HTR-8/SVneo (cell line): ENCODE measurements at places on chromosomes 1 and 21.

DNA sequence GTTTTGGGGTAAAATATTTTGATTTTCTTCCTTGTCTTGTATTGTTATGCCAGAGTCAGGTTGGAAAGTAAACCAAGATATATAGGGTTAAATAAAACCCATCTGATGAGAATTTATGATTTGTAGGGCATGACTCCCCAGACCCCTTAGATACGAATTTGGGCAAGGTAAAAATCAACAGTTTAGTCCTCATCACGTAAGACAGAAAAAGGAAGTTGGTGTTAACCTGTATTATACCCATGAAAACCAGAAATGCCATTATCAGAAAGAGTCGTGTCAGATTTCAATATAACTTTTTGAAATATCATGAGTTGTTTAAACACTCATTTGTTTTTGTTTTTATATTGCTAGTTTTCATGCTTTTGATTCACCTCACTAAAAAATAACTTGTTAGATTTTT lies 11.8 kb downstream of the CEPT1 start:
- no peak for DNase-seq

- DNase-seq: no peak
Observed at GRCh38 chr1:220880362-220880670, 1.1 kb downstream of the HLX start.

DNA sequence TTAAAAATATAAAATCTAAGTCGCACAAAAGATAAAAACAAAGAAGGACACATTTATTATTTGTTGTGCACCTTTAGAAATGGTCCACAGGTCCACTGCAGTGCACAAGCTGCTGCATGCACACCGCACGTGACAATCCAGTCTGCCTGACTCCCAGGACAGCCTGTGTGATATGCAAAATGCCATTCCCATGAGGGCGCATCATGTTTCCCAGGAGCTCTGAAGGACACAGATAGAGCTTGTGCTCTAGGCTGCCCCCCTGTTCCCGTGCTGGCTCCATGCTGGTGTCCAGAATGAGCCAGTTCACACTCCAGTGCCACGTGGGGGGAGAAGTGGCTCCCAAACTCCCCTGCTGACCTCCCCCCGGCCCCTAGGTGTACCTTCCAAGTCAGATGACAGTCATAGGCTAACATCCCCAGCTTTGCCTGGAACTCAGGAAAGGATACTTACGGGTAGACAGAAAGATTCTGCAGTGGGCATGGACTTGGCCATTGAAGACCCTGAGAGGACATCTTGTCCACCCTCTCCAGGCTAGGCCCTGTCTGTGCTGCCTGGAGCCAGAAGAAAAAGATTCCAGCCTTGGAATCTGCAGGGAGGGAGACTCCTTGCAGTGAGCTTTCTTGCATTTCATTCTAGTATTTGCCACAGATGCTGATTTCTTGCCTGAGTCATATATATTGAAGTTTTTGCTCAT lies 26.3 kb downstream of the RAB7B start:
- peak; percentile 51 for DNase-seq

GRCh38 chr21:44356636-44357035 lies 3.2 kb downstream of the TRPM2 start:
- DNase-seq: no peak

GRCh38 chr1:243335292-243335691 lies 79.5 kb downstream of the SDCCAG8 start:
- no peak for DNase-seq

- no peak for DNase-seq
Observed at GRCh38 chr1:177274687-177275211, 104.0 kb downstream of the BRINP2 start.

- DNase-seq: no peak
Observed at GRCh38 chr1:247293047-247293446, 37.2 kb downstream of the VN1R5 start.

DNA sequence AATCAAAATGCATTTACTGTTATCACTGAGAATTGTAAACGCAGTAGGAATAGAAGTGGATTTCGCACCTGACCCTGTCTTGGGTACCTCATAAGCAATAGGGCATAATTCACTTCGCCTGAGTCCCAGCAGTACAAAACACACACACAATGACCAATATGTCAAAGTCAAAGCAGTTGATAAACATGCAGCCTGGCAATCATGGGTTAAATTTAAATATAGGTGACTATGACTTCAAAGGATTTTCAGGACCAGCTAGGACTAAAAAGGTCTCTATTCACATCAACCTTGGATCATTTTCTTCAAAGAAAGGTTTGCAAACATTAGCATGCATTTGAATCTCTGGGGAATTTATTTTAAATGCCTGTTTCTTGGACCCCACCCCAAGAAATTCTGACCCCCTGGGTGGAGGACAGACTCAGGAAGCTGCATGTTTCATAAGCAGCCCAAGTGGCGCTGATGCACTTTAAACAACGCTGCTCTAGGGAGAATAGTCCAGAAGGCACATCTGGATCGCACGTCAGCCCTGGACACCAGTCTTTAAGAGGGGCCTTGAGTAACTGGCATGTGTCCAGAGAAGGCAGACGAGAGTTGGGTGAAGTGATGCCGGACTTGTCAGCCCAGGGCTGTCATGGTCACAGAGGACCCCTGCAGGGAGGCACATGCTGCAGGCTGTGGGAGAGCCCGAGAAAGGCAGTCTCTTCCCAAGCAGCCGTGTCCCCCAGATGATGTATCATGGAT lies 55.7 kb upstream of the EFHD2 start:
- DNase-seq: no peak

- no peak for DNase-seq
Observed at GRCh38 chr1:225780630-225781029, 3.0 kb downstream of the SRP9 start.

GRCh38 chr1:38283696-38284470 lies 237.3 kb upstream of the POU3F1 start:
- no peak for DNase-seq

DNA sequence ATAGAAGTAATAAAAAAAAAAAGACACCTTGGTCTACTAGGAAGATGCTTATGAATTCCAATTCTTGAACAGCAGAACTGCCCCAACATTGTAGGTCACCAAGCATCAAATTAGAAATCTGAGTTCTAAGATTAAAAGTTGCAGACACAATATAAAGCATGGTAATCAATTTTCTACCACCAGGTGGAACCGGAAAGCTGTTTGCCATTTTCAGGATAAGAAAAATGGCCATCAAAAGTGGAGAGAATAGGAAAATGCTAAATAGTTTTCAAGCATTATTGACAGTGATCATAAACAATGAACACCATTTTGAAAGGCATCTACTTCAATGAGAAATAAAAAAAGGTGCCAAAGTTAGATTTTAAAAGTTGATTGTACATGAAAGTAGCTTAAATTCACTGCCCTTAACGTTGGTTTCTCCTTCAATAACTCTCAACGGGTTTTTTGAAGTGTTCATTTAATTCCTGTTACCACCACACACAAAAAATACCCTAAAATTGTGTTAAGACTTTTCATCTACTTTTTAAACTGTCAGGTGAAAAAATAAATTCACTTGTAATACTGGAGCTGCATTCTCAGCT lies 252.9 kb downstream of the KCNT2 start:
- DNase-seq: peak; percentile 6

DNA sequence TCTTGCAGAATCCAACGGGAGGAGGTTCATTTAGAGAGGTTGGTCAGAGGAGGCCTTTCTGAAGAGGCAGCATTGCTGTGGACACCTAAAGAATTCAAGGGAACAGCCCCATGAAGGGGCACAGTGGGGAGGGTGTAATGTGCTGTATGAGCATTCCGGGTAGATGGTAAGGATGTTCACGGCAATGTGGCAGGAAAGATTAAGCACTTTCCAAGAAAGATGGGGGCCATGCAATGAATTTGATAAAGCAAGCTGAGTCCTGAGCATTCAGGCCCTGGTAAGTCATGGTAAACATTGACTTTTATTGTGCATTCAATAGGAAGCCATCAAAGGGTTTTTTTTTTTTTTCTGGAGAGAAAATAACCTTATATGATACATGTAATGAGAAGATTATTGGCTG lies 166.6 kb downstream of the GREM2 start:
- no peak for DNase-seq

- DNase-seq: peak; percentile 56
Observed at GRCh38 chr1:39391691-39392679, 99.5 kb upstream of the BMP8A start.

GRCh38 chr21:43364261-43364510 lies 62.7 kb downstream of the SIK1 start:
- DNase-seq: no peak

DNA sequence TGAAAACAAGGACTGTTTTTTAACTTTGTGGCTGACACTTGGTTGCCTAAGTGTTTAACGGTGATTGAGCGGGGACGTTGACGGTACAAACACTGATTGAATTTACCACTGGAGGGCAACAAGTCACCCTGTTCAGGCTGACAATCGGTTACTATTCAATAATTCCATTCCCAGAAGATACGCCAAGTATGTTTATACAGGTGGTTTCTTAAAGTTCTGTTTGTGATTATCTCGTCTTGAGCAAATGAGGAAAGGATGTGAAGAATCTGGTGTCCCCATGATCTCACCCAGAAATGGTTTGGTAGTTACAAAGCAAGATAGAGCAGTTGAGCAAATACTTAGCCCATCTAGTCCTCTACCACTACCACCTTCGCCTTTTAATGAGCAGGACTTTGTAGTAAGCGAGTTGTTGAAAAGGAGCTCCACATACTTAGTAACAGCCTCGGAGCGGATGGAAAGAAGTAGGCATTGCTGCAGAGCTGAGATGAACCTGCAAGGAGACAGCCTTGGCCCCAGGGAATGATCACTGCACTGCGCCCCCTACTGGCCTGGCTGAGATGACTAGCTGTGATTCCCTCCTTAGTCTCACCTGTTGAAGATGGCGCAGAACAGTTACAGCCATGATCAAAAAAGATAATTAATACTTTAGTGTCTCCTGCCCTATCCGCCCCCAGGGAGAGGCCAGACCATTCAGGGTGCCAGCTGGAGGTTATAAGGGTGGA lies 36.3 kb downstream of the IFNAR1 start:
- peak; percentile 72 for DNase-seq

DNA sequence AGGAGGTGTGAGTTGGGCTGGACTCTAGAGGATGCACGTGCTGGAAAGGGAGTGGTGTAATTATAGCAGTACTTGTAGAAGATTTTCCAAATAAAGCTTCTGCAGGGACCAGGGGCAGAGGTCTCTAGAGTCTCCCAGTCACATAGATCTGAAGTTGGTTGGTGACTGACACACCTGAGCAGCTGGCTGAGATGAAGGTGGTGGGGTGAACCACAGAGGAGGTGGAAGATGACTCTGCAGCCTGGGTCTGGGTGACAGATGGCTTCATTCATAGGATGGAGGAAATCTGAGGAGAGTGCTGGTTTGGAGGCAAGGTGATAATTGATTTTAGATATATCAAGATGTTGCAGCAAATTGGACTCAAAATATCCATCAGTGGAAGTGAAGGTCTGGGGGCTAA lies 178.9 kb upstream of the IVNS1ABP start:
- DNase-seq: no peak

DNA sequence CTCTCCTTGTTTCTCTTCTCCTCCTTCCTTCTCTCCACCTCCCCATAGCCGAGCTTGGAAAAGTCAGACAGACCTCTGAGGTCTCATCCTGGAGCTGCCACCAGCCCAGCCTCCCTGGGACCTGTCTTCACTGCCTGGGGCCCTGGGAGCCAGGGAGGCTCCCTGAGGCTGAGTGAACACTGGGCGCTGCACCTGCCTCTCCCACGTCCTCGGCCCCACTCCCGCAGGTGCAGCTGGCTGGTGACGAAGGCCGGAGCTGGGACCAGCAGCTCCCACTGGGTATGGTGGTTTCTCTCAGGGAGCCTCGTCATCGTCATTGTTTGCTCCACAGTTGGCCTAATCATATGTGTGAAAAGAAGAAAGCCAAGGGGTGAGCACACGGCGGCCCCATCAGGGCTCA lies 5.3 kb downstream of the TNFRSF14 start:
- no peak for DNase-seq

DNA sequence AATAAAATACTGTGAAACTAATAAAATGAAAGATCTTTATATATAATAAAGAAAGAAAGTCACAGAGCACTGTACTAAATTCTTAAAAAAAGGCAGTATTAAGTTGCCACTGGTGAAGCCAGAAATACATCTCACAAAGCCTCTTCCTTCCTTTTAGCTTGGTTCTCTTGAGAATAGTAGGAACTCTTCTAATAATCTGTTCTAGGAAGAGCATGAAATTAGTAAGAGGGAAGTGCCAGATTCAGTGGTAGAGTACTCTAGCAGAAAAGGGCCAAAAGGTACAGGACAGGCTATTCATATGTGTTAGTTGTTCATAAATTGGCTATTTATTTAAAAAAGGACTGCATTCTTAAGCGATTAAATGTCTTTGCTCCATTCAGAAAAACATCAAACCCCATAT lies 33.7 kb downstream of the CTTNBP2NL start:
- DNase-seq: no peak

- no peak for DNase-seq
Observed at GRCh38 chr1:205355075-205355453, 1.7 kb downstream of the KLHDC8A start.

DNA sequence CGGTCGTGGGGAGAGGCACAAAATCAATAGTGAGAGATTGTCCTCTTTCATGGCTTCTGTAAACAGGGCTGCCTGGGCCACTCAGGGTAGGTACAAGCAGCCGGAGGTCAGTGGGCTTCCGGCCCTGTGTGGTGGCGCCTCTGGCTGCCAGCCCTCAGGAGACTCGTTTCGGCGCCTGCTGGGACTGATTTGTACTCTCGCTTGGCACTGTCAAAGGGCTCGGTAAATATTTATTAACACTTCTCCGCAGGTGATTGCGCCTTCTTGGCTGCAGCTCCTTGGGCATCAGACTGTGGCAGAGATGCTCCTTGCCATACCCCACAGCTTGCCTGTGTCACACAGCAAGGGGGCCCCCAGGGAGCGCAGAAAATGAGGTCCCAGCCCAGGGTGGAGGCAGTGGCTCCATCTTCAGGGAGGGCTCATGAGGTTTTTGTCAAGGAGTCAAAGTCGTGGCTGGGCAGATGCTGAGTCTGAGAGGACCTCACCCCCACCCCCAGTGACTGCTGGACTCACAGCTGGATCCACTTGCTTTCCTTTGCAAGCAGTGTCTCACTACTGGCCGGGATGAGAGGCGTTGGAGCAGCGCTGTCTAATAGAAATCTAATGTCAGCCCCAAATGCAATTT lies 262.5 kb downstream of the GRIK3 start:
- no peak for DNase-seq

- DNase-seq: no peak
Observed at GRCh38 chr1:198234520-198235251, 77.9 kb downstream of the NEK7 start.

DNA sequence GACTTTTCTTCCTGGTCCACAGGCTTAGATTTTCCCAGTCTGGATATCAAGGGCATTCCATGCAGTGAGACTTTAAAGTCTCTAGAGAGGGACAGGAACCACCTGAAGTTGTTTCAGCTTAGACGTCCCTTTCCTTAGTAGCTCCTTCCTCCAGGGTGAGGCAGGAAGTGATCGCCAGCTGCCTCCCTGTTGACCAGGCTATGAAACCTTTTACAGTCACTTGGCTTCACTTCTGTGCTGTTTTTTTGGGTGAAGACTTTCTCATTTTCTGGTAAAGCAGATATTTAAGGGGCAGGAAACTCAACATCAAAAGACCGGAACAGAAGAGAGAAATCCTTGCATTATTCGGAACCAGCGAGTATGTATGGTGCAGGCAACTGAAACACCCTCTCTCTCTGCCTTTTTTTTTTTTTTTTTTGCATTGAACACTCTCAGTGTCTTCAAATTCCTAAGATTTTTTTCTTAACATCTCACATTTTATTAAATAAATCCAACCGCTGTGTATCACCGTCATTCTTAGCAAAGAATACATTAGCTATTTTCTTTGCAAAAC lies 234.6 kb upstream of the IRF2BP2 start:
- no peak for DNase-seq

- DNase-seq: no peak
Observed at GRCh38 chr1:119209596-119210295, 69.3 kb upstream of the WARS2 start.
